ENCODE measurements at places on chromosomes 1 and 21.

GRCh38 chr1:60670302-60670701 lies 412.1 kb upstream of the NFIA start:
- H3K4me3 ChIP-seq: no peak overlapping the region
- H3K27me3 ChIP-seq: no peaks in the 10 kb centered on the region
- no peak for DNase-seq
- no peaks in the 10 kb centered on the region for H3K4me1 ChIP-seq

- H3K4me3 ChIP-seq: no peak overlapping the region
- peaks cover 56% of the 10 kb centered on the region for H3K4me1 ChIP-seq
- H3K27ac ChIP-seq: peak overlapping the region; percentile 66
These were observed 32.3 kb upstream of the DIPK1A start for GRCh38 chr1:92993581-92993980.

DNA sequence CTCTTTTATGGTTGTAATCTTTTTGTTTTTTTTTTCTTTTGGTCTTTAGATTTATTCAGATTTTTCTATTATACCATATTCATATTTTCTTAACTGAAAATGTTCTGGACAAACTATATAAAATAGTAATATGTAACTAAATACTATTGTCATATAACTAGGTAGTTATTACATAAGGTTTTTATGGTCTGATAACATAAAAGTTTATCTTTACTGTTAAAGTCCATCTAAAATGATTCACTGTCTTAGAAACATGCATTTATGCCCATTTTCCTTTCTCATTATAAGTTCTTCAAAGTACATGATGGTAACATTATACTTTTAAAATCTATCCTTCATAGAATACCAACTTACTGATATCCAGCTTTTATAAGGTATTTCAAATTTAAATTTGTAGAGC lies 29.1 kb downstream of the IARS2 start:
- no peak overlapping the region for H3K4me3 ChIP-seq
- no peak for DNase-seq
- peaks cover 7% of the 10 kb centered on the region for H3K36me3 ChIP-seq

GRCh38 chr1:52402860-52403240 lies 1.4 kb downstream of the ORC1 start:
- peak overlapping the region; percentile 99 for H3K4me3 ChIP-seq
- H3K4me1 ChIP-seq: peaks cover 60% of the 10 kb centered on the region
- H3K36me3 ChIP-seq: peaks cover 51% of the 10 kb centered on the region
- peak overlapping the region; percentile 99 for H3K27ac ChIP-seq
- DNase-seq: no peak

DNA sequence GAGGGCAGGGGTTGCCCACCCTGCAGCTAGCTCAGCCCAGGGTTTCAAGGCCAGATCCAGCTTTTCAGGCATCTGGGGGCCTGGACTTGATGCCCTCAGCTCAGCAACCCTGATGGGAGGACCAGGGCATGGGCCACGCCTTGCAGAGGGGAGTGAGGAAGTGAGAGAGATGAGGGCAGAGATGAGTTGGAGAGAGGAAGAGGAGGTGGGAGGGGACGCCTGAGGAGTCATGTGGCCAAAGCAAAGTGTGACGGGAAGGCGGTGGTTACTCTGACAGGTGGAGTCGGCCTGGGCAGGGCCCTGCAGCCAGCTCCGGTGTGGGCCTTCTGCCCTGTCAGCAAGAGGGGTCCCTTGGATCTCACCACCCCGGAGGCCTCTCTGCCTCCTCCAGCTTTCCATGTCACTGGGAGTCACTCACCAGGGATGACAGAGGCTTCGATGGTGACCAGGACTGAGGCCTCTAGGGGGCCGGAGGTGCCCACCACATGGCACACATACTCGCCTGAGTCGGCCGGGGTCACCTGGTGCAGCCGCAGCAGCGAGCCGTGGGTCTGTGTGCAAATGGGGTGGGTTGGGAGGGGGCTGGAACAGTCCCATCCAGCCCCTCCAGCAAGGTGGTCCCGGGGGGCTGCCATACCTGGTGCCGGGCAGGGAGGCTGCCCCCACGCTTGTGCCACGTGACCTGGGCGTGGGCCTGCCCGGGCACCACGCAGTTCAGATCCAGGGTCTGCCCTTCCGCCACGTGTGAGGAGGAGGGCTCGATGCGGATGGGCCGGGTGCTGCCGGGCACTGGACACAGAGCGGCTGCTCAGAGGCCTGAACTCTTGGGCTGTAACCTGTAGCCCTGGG lies 40.4 kb downstream of the LDLRAD2 start:
- no peak overlapping the region for H3K27ac ChIP-seq
- no peaks in the 10 kb centered on the region for H3K36me3 ChIP-seq
- no peaks in the 10 kb centered on the region for H3K27me3 ChIP-seq
- peak; percentile 25 for DNase-seq

DNA sequence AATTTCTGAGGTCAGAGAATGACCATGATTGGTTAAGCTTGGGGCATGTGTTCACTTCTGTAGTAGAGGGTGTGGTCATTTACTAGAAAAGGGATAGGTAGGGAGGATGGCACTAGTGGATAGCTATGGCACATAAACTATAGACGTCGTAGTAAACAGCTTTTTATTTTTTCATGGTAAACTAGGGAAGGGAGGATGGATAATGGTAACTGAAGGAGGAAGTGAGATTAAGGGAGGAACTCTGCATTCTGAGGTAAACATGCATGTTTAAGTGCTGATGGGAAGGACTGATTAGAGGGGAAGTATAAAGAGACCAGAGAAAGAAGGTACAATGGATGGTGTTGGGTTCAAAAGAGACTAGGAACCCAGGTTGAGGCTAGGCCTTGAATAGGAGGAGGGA lies 26.9 kb downstream of the PTGS2 start:
- H3K27ac ChIP-seq: no peak overlapping the region
- no peaks in the 10 kb centered on the region for H3K36me3 ChIP-seq
- no peak for DNase-seq
- H3K4me1 ChIP-seq: no peaks in the 10 kb centered on the region
- no peak overlapping the region for H3K4me3 ChIP-seq
- peaks cover 5% of the 10 kb centered on the region for H3K27me3 ChIP-seq

GRCh38 chr21:29378832-29379231 lies 80.1 kb downstream of the BACH1 start:
- H3K4me3 ChIP-seq: no peak overlapping the region
- no peaks in the 10 kb centered on the region for H3K27me3 ChIP-seq
- no peak overlapping the region for H3K27ac ChIP-seq
- H3K4me1 ChIP-seq: peaks cover 9% of the 10 kb centered on the region
- no peak for DNase-seq

DNA sequence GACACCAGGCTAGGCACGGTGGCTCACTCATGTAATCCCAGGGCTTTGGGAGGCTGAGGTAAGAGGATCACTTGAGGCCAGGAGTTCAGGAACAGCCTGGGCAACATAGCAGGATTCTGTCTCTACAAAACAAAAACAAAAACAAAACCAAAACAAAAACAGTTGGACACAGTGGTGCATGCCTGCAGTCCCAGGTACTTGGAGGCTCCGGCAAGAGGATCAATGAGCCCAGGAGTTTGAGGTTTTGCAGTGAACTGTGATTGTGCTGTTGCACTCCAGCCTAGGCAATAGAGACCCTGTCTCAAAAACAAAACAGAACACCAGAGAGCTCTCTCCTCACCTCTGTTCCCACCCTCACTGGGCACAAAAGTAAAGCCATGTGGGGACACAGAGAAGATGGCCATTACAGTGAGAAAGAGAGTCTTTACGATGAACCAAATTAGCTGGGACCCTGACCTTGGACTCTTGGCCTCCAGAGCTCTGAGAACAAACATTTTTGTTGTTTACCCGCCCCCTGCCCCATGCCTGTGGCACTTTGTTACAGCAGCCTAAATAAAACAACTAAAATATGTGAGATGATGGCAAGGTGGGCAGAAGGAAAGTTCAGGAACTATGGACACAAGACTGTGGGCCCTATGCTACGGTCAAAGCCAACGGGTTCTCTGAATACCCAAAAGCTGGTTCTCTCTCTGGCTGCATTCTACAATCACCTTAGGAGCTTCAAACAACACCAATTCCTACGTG lies 9.8 kb downstream of the NADK start:
- no peaks in the 10 kb centered on the region for H3K27me3 ChIP-seq
- no peak for DNase-seq
- H3K4me3 ChIP-seq: no peak overlapping the region

All from activated naive CD4-positive, alpha-beta T cell treated with anti-CD3 and anti-CD28 coated beads, Interleukin-2, amount 10 ng/mL, durations not matched to agents 7 days and 5 days (primary cell).